ENCODE measurements at places on chromosomes 6 and 20. TPM values are rescaled to one million over a fixed set of nuclear protein-coding genes. Genes with fewer than 3 reads are reported as not detected.

DNA sequence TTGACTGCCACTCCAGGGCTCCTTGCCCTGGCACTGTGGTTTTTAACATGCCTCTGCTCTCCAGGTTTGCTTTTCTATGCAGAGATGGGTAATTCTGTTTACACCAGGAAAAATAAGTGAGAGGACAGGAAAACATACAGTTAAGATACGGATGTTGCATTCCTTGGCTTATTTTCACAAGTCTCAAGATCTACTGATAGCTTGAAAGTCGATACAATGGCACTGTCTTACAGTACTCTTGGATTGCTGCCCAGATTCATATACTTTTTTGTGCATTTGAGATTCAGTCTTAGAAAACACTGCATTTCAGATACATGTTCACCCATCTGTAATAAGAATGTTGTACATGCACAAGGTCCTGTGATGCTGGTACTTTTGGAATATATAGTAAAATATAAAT is 159.6 kb upstream of the FLRT3 start:
- no peak for DNase-seq

- DNase-seq = no peak
These were observed 21.6 kb downstream of the DLL1 start for GRCh38 chr6:170269151-170269845.

MAS1 gene
- total RNA-seq = 0.02 TPM

GRCh38 chr20:44523746-44524145 is 1.9 kb upstream of the SERINC3 start:
- no peak for DNase-seq

GRCh38 chr20:24469116-24469893 is at the start of gene SYNDIG1:
Gene SYNDIG1 (plus strand): TSS chr20:24469629. CDS start chr20:24543098, 73,469 bp downstream.
- DNase-seq = peak; percentile 72

CD24 gene
- 1,551 TPM for total RNA-seq

GRCh38 chr6:169571123-169571962 is 130.5 kb downstream of the WDR27 start:
- DNase-seq = no peak

PKIB gene
- 46.5 TPM for total RNA-seq

CARMIL1 gene
- 24.0 TPM for total RNA-seq

GRCh38 chr6:441126-441920 is 49.8 kb downstream of the IRF4 start:
- no peak for DNase-seq

DNA sequence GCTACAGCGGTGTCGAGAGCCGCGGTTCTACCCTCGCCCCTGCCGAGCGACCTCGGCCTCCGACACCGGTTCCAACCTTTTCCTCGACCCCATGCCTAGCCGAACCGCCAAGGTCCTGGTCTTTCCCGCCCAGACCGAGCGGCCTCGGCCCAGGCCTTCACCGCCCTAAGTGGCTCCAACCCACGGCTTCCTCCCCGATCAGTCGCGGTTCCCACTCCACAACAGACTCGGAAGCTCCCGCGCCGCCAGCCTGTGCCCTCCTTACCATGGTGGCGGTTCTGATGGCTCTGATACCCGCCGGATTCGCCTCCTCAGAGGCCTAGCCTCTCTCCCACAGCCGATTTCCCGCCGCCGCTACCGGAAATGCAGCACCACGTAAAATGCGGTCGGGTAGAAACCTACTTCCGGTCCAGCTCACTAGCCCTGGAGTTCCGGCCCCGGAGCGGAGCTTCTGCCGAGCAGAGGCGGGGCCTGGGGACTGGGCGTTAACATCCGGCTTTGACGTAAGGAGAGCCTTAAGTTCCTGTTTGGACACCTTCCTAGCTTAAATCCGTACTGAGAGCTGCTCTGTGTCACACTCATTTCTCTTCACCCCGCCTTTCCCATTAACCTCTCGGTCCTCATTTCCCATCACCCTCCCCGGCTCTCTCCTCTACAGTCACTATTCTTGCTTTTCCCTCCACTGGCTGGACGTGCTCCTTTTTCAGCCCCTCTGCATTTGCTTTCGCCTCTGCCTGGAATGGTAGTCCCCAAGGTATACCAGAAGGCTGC is at the start of gene SNRPB:
Gene SNRPB, minus strand, starts transcription at position 367 of the 771 bp plus-strand sequence. Its CDS starts 99 bp downstream, at position 268.
- peak; percentile 98 for DNase-seq

DNA sequence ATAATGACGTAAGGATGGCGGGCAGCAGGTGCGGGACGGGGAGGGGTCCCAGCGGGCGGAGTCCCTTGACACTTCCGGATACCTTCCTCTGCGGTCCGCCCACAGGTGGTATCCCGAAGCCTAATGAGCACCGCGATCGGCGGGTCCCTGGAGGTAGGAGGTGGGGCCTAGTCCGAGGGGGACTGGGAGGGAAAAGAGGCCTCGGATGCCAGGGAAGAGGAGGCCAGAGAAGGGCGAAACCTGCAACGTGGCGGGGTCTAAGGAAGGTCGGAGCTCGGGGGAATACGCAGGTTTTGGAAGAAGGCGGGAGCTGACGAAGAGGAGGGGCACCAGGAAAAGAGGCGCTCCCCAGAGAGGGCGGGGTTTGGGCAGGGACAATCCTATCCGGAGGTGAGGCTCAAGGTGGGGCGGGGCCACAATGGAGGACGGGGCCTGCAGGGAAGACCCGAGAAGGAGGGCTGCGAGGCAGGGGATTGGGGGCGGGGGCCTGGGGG is 3.7 kb downstream of the PRSS16 start:
- peak; percentile 98 for DNase-seq

POPDC3 gene
- 6.0 TPM for total RNA-seq

RBM24 gene
- 0.55 TPM for total RNA-seq

GRM4 gene
- 5.3 TPM for total RNA-seq

- DNase-seq = no peak
These were observed 41.0 kb upstream of the RAB23 start for GRCh38 chr6:57262901-57263694.

PHACTR1 gene
- 15.9 TPM for total RNA-seq

GRCh38 chr6:44452725-44453124 is 65.2 kb downstream of the CDC5L start:
- no peak for DNase-seq

NMBR gene
- total RNA-seq = not detected

GRCh38 chr20:59148701-59149493 is 14.7 kb upstream of the ZNF831 start:
- DNase-seq = no peak

DNA sequence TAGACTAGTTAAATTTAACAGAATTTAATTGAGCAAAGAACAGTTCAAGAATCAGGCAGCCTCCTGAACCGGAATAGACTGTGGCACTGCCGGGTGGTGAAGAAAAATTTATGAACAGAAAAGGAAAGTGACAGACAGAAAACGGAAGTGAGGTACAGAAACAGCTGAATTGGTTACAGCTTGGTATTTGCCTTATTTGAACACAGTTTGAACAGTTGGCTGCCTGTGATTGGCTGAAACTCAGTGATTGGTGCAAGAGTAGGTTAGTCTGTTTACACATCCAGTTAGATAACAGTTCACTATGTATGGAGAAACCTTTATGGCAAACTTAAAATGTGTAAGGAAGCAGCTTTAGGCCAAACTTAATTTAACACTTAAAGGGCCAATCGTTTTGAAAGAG is 116.0 kb upstream of the CITED2 start:
- DNase-seq = no peak

TMEM74B gene
- 4.9 TPM for total RNA-seq

GRCh38 chr6:90575267-90575666 is 11.6 kb downstream of the MAP3K7 start:
- DNase-seq = no peak

DNA sequence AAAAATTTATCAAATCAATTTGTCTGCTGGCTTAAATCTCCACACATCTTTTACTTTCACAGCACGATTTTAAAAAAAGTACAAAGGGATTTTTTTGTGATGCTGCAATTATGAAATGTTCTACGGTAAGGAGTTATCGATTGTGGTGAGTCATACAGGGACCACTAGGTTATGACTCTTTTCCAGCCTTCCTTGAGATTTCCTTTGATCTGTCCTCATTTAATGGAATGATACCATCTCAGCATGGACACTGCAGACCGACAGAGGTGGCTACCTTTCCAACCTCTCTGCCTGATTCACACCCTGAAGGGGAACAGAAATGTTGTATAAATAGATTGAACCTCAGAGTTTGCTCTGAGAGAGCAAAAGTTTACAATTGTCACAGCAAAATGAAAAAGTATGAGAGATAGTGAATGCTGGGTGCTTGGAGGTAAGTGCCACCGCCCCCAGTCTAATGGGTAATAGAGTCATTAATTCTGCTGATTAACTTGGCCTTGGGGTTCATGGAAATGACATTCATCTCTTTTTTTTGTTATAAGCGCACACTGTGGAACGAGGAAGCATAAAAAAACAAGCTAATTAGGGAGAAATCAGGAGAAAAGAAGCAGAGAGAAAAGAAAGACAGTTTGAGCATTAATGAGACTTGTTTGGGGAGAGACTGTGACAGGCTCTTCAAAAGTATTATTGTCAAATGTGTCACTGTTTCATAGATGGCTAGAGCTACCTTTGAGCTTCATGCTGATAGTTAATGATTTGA is 306.0 kb downstream of the RNF144B start:
- no peak for DNase-seq

GRCh38 chr6:55678330-55679224 is 99.6 kb upstream of the HMGCLL1 start:
- no peak for DNase-seq

GRCh38 chr20:22810626-22811569 is 224.2 kb upstream of the SSTR4 start:
- no peak for DNase-seq

BPIFB1 gene
- not detected for total RNA-seq

GRCh38 chr6:160224639-160225237 is 33.9 kb downstream of the SLC22A2 start:
- DNase-seq = no peak

- DNase-seq = no peak
These were observed 4.0 kb upstream of the PTPN1 start for GRCh38 chr20:50506270-50506579.

SSTR4 gene
- total RNA-seq = not detected

GRCh38 chr20:41030061-41030460 is 1.4 kb downstream of the TOP1 start:
- no peak for DNase-seq

Measured in H9 (cell line).